ENCODE measurements at places on chromosomes 3 and 15.

DNA sequence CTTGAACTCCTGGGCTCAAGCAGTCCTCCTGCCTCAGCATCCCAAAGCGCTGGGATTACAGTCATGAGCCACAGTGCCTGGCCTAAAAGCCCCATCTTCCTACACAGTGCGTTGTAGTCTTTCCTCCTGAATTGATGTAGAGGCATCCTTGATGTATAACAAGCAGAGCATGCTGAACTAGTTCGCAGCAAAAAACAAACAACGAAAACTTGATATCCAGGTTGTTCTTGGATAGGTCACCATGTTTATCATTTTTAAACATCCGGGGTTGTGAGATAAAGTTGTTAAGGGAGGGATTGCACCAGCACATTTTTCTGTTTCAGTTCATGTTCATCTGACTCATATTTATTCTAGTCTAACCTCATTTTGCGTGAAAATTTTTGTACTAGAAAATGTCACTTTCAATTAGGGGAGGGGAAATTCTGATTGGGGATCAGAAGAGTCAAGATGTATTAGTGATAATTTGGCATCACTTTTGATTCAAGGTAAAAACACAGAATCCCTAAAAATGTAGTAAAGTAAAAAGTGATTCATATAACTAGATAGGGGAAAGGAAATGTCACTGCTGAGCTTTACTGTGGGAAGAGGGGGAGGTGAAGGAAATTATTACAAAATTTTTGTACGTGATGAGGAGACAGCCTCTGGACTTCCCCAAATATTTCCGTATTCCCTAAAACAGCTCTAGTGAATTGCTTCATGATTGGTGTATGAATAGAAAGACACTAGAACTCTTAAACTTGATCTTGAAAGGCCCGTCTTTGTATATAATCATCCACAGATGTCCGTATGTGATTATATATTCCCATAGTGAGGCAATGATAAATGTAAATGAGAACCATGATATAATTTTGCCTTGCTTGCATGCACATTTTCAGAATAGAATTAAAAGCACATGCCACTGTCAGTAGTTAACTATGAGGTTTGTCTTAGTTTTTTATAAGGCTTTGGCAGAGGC lies 22.9 kb downstream of the RAB8B start:
- DNase-seq, result no peak

- no peak for DNase-seq
Measured at GRCh38 chr3:183880121-183880520, 4.6 kb downstream of the PARL start.

DNA sequence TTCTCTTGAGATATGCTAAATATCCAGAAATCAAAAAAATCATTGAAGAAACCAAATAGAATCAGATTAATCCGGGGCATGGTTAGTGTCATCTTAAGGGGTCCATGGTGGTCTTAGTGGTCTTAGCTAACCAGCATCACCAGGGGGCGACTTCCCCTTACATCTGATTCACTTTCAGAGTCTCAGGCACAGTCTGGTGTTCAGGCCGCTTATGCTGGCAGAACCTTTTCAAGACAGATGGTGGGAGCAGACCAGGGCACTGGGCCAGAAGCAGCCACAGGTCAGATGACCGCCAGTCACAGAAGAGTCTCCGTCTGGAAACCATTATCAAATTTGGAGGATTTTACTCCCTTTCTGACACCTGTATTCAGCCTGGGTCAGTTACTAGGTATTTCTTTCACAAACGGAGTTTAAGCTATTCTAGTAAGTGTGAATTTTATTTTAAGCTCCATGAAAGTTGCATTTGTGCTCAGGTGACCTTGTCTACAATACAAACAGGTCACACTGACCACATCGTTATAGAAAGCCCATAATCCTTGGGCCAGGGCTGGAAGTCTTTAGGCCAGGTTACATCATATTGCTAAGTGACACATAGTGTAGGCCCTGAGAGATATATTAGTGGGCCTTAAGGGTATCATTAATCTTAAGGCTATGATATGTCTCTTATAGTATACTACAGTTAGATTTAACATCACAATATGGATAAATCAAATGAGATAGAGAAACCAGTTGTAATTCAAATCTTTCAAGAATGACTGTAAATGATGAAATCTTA lies 365.5 kb downstream of the GBE1 start:
- no peak for DNase-seq

DNA sequence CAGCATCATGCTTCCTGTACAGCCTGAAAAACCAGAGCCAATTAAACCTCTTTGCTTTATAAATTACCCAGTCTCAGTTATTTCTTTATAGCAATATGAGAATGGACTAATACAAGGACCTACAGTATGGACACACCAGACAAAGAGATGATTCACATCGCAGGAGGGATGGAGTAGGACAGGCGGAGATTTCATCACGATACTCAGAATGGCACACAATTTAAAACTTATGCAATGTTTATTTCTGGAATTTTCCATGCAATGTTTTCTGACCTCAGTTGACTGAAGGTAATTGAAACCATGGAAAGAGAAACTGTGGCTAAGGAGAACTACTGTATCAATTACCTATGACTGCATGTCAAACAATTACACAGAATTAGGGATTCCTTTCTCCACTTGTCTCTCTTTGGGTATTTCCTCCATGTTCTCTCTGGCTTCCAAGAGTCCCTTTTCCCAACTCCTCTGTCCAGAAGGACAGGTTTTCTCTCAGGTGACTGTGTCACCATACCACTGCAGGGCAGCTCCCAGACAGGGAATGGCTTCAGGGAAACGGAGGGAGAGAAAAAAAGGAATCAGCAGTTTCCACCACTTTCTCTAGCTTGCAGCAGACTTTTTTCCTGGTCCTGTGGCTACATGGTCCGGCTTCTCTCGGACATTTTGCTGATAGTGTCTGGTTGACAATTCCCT lies 3.0 kb upstream of the ANO10 start:
- DNase-seq, result no peak

DNA sequence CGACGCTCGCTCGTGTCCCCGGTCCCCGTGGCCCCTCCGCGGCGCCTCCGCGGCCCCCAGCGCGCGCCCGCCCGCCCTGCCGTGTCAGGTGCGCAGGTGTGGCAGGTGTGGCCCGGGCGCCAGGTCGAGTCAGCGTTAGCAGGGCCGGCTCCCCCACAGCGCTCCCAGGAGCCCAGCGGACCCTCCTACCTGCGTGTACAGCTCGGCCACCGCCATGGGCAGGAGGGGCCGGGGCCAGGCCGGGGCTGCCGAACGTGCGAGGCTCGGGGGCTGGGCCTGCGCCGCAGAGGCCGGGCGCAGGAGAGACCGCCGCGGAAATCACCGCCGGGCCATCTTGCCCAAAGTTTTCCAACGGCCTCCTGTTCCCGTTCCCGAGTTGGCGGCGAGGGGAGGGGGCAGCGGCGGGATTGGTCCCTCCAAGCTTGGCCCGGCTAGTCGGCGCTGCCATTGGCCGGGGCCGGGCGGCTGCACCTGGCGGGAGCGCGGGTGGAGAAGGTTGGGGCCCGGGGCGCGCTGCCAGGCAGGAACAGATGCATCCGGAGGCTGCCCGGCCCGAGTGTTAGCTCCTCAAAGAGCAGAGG lies at the start of gene MYO5C:
Gene MYO5C, minus strand, starts transcription at position 384 of the 581 bp plus-strand sequence. Its CDS starts 168 bp downstream, at position 216.
- no peak for DNase-seq

Measured in cortex of kidney (tissue), 1 donor.